ENCODE measurements at places on chromosomes 1 and 21.
A peak's percentile ranks its signal among the peaks of the same experiment; 100 is the strongest.

GRCh38 chr1:31346785-31347184 is 26.1 kb downstream of the FABP3 start:
- DNase-seq, result no peak

- no peak for DNase-seq
Measured at GRCh38 chr1:91799863-91800262, 86.1 kb downstream of the TGFBR3 start.

- DNase-seq, result no peak
Measured at GRCh38 chr1:87159378-87159915, 169.2 kb upstream of the LMO4 start.

GRCh38 chr1:201648066-201648906 is 109.4 kb downstream of the NAV1 start:
- DNase-seq, result no peak

DNA sequence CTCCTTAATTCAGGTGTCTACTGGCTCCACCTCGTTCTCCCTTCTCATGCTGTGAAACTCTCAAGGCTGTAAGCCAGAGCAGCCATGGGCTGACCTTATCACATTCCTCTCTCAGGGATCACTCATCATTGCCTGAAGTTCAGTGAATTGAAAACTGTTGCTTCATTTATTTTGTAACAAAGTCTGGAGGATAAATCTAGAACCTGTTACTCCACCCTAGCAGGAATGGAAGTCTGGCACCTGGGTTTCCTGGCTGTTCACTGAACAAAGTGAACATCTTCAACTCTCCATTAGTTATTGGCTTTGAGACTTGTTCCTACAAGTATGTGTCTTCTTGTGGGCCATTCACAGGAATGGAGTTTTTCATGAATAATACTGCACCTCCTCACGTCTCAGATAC is 584.1 kb downstream of the PTPRU start:
- DNase-seq, result no peak

DNA sequence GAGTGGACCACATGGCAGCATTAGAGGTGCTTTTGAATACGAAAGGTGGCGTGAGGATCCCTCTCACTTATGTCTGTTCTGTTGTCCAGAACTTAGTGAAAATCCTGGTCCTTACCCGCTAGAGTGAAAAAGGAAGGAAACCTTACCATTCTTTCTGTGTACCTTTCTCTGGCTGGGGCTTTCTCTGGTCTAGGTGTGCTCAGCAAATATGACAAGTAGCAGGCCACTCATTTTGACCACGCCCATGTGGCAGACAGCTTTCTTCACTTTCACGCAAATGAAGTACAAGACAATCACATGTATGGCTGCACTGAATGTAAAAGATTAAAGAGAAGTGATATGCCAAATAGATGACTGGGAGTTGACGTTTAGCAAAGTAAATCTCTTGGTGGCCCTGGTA is 131.9 kb downstream of the FGGY start:
- DNase-seq, result no peak

- DNase-seq, result no peak
Measured at GRCh38 chr21:34926803-34927467, 122.2 kb downstream of the RUNX1 start.

GRCh38 chr1:193909406-193910082 is 723.1 kb upstream of the B3GALT2 start:
- no peak for DNase-seq

GRCh38 chr1:207861442-207862177 is 49.3 kb downstream of the CD34 start:
- DNase-seq, result peak; percentile 70

DNA sequence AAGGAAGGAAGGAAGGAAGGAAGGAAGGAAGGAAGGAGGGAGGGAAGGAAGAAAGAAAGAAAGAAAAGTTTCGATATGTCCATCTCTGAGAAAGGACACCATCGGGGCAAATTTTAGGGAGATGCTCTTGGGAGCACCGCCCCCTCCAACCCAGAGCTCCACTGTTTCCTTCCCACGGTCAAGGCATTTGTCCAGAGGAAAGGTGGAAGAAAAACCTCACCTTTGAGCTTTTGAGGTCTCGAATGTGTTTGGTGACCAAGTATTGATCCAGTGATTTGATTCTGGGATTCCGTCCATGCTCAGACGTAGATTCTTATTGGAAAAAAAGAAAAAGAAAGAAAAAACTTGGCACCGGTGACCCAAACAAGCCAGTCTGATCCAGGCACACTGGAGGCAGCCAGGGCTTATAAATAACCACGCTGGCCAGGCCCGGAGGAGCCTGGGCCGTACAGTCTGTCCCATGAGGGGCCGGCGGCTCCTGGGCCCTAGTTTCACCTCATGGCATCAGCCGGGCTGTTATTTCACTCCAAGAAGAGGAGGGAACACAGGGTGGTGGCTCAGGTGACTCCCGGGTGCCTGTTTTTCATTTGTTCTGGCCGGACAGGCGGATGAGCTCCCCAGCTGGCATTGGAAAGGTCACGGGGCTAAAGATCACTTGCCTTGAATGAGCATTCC is 36.1 kb upstream of the SLC25A33 start:
- no peak for DNase-seq

GRCh38 chr1:63799820-63800219 is 26.0 kb downstream of the ROR1 start:
- DNase-seq, result no peak
